ENCODE measurements at places on chromosomes 4 and X.

DNA sequence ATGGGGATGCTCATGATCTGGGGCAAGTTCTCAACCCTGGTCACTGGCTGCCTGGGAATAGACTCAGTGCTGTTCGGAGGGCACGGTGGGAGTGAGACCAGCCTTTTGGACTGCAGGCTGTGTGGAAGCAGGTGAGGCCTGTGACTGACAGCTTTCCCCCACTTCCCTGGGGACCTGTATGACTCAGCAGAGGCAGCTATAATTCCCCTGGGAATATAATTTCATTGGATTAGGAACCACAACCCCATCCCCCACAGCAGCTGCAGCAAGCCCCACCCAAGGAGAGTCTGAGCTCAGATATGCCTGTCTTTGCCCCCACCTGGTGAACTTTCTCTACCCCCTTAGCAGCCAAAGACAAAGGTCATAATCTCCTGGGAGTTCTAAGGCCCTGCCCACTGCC, 408.6 kb downstream of the PPP3CA start:
- no peak for DNase-seq

DNA sequence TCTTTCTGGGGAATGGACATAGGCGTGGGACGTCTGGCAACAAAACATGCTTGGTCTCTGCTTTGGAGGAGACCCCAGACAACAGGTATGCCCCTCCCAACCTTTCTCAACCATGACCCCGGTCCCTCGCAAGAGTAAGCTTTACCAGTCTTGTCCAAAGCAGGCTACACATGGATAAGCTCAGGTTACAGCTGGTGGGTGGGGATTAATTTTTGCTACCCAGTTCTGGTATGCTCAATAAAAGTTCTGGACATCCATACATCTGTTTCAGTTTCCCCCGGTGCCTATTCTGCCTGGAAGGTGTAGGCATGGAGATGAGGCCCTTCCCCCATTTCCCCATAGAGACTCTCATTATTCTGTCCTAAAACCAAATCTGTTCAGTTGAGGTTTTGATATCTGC, 54.5 kb upstream of the NOCT start:
- no peak for DNase-seq

- DNase-seq: no peak
These were observed 37.5 kb downstream of the KDR start for GRCh38 chr4:55087913-55088260.

- no peak for DNase-seq
These were observed 12.0 kb downstream of the CXorf58 start for GRCh38 chrX:23919706-23920320.

GRCh38 chrX:75118296-75118695, 37.8 kb downstream of the ABCB7 start:
- DNase-seq: no peak

- peak; percentile 17 for DNase-seq
These were observed 34.0 kb upstream of the GNPDA2 start for GRCh38 chr4:44760142-44760898.

DNA sequence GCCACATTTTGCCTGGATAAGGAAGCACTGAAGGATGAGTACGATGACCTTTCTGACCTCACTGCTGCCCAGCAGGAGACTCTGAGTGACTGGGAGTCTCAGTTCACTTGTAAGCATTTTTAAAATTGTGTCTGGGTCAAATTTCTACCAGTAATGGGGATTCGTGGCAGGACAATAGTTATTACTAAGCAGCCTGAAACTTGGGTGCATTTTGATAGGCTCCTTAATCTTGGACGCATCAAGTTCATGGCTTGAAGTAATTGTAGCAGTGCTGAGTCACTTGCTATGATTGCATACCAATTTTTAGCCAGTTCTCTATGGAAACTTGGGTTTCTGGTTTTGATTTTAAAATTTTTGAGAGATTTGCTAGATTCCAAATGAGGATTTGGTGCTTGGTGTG, 4.3 kb downstream of the PGRMC1 start:
- no peak for DNase-seq

DNA sequence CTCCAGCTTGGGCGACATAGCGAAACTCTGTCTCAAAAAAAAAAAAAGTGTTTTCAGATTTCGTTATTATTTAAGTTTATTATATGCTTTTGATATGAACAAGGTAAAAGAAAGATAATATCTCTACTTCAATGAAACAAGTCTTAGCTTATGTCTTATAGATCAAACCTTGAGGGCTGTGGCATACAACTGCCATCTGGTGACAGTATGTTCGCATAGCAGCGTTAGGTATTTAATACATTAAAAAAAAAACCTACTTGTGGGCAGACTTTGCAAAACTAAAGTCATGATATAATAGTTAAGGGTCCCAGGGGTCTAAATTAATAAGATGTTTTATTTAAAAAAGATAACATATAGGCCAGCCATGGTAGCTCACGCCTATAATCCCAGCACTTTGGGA, 161.2 kb upstream of the AMOT start:
- no peak for DNase-seq

DNA sequence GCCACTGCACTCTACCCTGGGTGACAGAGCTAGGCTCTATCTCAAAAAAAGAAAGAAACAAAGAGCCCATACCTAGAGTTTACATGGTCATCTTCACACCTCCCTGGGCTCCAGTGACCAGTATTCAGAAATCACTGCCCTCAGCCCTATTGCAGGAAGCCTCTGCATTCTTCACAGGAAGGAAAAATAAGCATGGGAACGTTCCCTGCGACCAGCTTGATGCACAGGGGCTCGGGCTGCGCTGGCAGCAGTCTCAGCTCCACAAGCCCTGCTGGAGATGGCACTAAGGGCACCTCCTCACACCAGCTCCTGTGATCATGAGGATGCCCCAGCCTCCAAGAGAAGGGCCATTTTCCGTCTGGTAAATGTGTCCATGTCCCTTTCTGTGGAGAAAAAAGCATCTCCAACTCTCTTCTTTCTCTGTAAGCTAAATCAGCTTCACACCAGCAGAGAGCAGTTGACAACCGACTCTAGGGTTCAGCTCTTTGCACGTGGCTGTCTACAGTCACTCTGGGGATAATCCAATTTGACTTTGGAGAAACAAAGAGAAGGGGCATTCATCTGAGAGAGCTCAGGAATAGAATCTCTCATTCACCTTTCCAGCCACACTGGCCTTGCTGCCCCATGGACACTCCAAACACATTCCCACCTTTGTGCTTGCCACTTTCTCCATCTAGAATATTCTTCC, 33.1 kb downstream of the LDB2 start:
- no peak for DNase-seq

- DNase-seq: no peak
These were observed 20.1 kb downstream of the SH3TC1 start for GRCh38 chr4:8219236-8219635.

DNA sequence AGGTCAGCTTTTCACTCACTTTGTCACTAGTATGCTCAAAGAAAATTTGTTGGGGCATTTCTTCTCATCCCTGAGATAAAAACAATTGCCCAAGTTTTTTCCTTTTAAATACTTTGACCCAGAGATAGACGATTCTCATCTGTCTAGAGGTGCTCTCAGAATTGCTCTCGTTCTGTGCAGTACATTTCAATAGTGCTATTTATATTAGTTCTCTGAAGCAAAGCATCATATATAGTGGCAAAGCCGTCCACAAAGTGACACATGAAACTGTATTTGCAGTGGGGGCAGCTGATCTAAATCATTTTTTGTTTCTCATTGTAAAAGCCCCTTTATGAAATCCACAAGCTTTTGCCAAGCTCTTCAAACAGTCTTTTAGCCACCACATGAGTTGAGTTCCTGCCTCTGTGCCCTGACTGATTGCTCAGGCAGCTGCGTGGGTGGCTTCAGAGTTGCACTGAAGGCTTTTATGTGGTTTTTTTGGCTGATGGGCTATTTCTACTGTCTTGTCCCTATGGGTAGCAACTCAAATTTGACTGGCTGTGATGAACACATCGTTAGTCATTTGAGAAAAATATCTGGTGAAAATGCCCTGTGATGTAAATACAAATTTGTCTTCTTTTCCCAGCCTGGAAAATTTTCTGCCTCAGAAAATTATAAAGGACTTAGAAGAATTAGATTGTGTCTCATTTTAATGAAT, 119.1 kb upstream of the OTUD4 start:
- DNase-seq: no peak

DNA sequence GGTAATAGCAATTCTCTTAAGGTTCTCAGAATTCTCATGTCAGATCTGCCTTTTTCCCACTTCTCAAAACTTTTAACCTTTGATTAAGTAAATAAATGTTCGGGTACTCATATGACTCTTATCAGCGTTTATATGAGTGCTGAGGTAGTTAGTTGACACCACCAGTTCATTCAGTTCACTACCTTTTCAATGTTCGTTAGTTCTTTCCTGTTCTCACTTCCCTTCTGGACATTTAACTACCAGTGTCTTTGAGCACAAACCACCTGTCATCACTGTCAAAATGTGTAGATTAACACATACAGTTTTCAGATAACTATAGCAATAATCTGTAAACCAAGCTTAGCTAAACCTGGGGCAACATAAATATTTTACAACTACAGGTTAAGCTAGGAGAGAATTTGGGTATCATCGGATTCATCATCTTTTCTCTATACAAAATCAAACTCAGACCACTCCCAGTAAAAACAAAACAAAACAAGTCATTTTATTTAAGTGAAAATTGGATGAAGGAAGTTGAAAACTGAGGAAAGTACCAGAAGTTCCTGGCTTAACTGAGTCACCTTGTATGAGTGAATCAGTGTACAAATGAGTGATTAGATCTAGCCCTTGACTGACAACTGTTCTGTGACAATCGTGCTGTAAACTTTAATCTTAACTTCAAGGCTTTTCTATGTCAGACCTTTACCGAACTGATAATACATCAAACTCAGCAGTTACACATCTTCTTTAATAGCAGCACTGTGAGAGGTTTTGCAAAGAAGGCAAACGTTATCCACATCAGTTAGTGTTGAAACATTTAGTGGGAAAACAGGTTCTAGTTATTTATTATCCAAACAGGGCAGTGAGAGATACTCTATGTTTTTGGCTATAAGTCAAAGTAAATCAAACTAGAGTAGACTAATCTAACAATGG, 41.9 kb downstream of the ARHGEF38 start:
- no peak for DNase-seq

DNA sequence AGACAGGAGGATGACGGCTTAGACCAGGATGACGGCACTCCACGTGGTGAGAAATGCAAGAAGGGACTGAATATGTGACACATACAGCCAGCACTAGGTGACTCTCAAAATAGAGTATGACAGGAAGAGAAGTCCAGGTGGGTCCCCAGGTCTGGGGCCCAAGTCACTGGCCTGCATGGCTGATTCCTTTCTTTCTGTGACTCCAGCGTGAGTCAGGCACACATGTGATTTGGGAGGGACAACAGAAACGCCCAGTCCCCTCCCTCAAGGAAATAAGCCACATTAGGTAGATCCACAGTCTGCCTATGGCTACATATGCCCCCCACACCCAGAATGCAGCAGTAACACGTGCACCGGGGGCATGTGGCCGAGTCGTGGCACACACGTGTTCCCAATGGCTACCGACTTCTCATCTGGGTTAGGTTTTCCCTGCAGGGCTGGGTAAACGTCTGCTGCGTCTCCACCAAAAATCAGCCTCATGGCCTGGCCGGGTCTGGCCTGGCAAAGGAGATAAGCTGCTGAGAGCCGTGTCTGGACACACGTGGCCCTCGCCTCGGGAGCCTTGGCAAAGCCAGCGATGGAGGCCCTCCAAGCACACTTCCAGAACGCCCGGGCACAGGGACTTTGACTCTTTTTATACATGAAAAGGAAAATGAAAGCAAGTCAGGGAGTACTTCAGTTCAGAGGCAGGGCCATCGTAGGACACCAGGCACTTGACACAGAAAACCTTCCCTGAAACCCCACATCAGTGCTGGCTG, 19.3 kb downstream of the SEL1L3 start:
- no peak for DNase-seq

DNA sequence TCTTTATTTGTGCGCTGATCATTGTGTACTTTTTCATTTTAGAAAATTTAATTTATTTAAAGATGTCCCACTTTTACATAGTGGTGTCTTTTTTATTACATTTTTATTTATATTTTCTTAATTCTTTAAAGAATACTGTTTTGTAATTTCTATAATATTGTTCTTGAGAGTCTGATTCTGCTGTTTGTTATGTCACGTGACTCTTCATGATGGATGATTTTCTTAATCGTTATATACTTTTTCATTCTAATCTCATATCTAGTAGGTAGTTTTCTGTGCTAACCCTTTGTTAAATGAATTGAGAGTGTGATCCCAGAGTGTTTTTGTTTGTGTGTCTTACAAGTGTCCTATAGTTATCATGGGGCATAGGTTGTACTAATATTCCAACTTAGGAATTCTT, 568.2 kb upstream of the AMOT start:
- no peak for DNase-seq

DNA sequence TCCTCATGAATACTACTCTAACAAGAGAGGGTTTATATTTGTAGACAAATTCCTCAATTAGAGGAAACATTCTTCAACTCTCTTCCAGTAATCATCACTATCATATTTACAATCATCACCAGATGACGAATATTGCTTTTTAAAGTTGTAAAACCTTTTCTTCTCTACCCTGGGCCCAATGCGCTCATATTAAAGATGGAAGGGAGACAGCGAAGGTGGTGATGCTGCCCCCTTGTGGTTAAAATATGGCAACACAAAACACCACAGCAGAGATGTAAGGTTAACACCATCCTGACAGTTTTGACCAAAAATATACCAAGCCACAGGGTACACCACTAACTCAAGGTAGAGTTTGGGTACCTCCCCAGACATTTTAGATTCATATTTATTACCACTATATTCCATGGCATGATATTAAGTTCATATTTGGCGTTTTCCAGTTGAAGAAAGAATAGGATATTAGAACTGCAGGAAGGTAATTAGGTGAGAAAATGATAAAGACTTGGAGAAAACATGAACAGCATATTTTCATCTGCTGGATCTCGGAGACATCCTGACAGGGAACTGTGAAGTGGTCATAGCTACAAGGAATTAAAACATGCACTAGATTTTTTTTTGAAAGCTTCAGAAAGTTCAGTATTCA, 72.8 kb downstream of the SLC9A7 start:
- no peak for DNase-seq

- no peak for DNase-seq
These were observed 56.0 kb upstream of the DHX15 start for GRCh38 chr4:24640366-24640765.

GRCh38 chr4:39543034-39543433, 15.8 kb upstream of the UGDH start:
- DNase-seq: no peak

GRCh38 chr4:41429280-41429669, 108.7 kb upstream of the LIMCH1 start:
- no peak for DNase-seq

- no peak for DNase-seq
These were observed 219.4 kb downstream of the NKX6-1 start for GRCh38 chr4:84279678-84280077.

GRCh38 chr4:96916711-96917110, 1076.8 kb downstream of the PDHA2 start:
- DNase-seq: no peak

GRCh38 chrX:134625315-134625718, 33.0 kb downstream of the PLAC1 start:
- DNase-seq: no peak

- DNase-seq: no peak
These were observed 12.7 kb upstream of the UBA6 start for GRCh38 chr4:67713529-67714247.

GRCh38 chrX:71615954-71616353, 2.4 kb downstream of the CXCR3 start:
- no peak for DNase-seq

Data from NCI-H774 (cell line).